Jurkat, Clone E6-1 (cell line): ENCODE measurements at places on chromosomes 11 and 22.

DNA sequence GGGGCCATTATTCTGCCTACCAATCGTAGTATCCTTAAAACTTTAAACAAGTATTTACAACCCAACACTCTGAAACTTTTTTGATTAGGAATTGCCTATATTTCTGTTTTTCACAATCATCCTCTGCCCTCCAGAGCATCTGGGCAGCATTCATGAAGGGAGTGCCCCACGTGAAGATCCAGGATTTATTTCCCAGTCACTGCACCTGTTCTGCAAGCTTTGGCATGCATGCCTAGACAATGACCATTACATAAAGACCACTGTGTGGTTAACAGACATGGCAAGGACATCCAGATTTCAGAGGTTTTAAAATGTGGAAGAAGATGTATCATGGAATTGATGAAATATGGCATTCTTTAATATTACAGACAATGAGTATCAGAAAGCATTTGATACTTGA is 1083.8 kb downstream of the TBC1D22A start:
- DNase-seq = no peak

GRCh38 chr11:10499452-10499851 is 41.5 kb downstream of the RNF141 start:
- DNase-seq = no peak

DNA sequence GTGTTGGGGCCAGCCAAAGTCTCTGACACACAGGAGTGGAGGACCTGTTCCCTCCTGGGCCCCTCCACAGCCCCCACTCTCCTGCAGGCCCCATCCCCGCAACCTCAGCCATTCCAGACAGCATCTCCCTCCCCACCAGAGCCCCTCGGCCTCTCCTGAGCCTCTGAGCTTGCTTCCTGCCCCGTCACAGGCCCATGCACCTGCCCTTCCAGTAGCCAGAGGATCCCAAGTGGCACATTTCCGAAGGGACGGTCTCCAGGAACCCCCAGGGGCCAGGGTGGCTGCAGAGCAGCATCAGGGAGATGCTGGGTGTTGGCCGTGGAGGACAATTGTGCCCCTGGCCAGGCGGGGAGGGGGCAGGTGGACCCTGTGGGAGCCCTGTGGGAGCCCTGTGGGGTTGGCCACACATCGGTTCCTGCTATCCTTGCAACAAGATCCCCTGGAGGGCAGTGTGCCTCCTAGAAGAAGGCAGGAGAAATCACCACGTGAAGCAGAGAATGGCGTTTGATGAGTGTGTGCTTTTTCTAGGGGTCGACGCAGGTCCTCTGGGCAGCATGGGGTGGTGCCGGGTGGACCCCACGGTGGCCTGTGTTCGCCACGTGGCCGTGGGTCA is 45.3 kb upstream of the PPARA start:
- no peak for DNase-seq

- DNase-seq = no peak
These were observed 14.8 kb downstream of the CD59 start for GRCh38 chr11:33721426-33721825.

- peak; percentile 47 for DNase-seq
These were observed 38.2 kb upstream of the WEE1 start for GRCh38 chr11:9535189-9535781.

- DNase-seq = peak; percentile 95
These were observed 18.7 kb downstream of the SOX6 start for GRCh38 chr11:16337421-16338213.

DNA sequence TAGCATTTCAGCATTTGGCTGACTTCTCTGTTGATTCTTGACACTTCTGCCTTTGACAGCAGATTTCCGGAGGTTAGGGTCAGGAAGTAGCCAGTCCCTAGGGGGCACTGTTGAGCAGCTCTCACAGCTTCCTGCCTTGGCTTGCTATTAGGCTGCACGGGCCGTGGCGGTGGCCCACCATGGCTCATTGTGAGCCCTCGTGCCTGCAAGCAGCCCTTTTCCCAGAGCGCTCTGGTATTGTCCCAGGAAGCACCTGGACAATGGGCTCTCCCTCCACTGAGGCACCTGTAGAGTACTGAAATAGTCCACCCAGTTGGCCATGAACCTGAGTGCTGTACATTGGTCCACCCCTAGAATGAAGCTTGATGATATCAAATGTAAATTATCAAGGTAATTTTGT is 100.2 kb upstream of the GAL start:
- peak; percentile 60 for DNase-seq
